Erythroblast (primary cell): ENCODE measurements at places on chromosomes 7 and 10.

DNA sequence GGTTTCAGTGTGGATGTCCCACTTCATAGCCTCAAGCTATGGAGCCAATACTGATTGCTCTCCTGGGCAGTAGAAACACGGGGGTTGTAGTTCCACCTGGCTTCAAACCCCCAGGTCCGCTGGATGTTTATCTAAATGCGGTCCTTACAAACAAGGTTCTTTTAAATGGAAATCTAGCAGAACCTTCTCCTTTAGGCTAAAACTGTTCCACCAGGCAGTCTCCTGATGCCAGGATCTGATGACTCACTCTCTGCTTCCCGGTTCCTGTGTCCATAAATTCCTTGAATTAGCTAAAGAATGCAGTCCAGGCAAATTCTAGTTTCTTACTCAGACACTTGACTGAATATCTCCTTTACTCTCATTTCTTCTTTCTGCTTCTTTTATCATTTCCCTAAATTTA, 108.4 kb upstream of the FAM3C start:
- no peak for DNase-seq

GRCh38 chr7:124489925-124490324, 275.7 kb downstream of the GPR37 start:
- no peak for DNase-seq

DNA sequence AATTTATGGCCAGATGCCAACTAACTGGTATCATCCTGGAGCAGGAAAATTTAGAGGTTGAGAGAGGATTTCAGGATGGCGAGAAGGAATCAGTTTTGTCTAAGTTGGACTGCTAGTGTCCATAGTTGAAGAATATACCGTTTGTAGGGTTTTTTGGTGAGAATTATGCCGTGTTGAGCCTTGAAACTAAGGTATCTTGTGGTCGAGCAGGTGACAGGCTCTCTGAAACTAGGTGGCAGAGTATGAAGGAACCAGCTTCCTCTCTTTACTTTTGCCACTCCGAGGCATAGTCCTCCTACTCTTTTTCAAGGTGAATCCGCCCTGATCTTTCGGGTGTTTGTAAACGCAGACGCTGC, 9.7 kb downstream of the MDFIC start:
- DNase-seq = no peak

DNA sequence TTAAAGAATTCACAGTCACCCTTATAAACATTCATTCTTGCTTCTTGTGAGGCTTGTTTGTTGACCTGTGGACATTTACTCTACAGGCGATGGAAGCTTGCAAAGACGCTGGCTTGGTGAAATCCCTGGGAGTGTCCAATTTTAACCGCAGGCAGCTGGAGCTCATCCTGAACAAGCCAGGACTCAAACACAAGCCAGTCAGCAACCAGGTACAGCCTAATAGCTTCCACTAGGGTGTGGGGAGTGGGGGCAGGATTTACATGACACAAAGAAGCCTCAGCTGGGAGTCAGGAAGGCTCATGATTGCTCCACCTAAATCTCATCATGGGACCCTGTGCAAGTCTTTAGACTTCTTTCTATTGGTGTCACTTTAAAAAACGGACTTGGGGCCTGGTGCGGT, 29.0 kb downstream of the AKR1D1 start:
- no peak for DNase-seq

GRCh38 chr10:79434821-79435251, 10.6 kb downstream of the ZCCHC24 start:
- no peak for DNase-seq

DNA sequence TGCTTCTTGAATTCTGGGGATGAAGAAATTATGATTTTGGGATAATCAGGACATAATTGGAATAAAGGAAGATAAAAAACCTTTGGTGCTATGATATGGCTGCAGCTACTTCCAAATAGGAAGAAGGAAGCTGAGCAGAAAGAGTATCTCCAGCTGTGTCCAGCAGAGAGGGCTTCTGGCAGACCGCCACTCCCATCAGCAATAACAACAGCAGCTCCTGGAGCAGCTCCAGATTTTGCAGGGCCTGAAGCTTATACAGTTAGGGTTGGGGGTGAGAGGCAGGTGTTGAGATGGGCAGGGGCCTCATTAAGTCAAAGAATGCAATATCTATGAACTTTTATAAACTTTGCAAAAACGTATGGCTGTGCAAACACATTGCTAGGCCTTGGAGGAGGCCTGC, 62.3 kb downstream of the C10orf120 start:
- DNase-seq = no peak
